ENCODE measurements at places on chromosomes 5 and 9.
A peak's percentile ranks its signal among the peaks of the same experiment; 100 is the strongest.

GRCh38 chr5:5317976-5318375 is 104.5 kb upstream of the ICE1 start:
- no peak for DNase-seq

GRCh38 chr9:20117986-20118385 is 329.1 kb upstream of the SLC24A2 start:
- DNase-seq, result no peak

DNA sequence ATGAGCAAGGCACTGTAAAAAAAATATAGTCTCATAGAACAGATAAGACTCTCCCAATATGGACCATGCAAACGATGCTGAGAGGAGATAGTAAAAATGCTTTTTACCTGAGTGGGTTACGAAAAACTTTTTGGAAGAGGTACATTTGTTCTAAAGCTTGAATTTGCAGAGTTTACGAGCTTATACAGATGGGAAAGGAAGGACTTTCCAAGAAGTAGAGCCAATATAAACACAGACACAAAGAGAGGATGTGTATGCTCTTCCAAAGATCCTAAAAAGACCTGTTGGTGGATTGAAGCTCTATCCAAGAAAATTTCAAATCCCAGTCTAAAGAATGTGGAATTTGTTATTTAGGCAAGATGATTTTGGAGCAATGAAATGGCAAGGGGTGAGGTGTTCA is 127.1 kb upstream of the SLCO6A1 start:
- DNase-seq, result no peak

DNA sequence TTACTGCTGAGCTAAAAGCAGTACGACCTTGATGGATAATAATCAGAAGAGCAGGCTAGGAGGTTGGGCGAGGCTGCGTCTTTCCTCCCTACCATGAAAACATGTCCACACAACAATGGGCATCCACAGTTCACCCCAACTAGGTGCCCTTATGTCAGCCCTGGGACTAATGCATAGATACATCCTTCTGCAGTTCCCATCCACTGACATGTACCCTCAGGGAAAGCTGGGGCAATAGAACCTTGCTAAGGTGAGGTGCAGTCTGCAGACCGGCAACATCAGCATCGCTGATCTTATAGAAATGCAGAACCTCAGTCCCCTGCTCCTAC is 697 bp upstream of the PRUNE2 start:
- no peak for DNase-seq

DNA sequence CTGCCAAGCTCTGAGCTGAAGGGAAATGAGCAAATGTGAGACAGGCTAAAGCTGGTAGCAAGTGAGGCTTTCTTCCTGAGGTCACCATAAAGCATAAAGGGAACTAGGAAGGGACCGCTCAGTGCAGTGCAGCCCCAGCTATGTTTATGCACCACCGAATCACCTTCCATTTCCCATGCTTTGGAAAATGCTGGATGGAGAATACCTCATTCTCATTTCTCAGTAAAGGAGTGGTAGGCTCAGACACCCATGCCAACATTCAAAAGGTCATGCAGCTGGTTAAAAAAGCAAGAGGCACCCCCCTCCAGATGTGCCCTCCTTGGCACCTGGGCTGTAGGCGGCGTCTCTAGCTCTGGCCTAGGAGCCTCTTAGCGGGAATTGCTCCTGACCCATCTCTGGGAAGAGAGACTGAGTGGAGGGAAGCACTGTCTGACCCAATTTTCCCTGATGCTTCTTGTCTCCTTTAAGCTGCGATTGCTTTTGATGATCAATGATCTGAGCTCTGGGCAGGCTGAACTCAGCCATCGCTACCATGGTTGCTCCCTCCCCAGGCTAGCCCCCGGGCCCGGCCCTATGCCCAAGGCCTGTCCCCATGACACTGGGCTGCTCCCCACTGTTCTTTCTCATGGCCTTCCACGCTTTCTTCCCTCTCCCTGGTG is 58.7 kb downstream of the ZNF354C start:
- no peak for DNase-seq

- DNase-seq, result no peak
Observed at GRCh38 chr9:20326516-20326915, 295.8 kb downstream of the MLLT3 start.

- DNase-seq, result no peak
Observed at GRCh38 chr9:131649646-131650045, 90.2 kb downstream of the RAPGEF1 start.

- no peak for DNase-seq
Observed at GRCh38 chr5:136053336-136054141, 24.8 kb downstream of the TGFBI start.

DNA sequence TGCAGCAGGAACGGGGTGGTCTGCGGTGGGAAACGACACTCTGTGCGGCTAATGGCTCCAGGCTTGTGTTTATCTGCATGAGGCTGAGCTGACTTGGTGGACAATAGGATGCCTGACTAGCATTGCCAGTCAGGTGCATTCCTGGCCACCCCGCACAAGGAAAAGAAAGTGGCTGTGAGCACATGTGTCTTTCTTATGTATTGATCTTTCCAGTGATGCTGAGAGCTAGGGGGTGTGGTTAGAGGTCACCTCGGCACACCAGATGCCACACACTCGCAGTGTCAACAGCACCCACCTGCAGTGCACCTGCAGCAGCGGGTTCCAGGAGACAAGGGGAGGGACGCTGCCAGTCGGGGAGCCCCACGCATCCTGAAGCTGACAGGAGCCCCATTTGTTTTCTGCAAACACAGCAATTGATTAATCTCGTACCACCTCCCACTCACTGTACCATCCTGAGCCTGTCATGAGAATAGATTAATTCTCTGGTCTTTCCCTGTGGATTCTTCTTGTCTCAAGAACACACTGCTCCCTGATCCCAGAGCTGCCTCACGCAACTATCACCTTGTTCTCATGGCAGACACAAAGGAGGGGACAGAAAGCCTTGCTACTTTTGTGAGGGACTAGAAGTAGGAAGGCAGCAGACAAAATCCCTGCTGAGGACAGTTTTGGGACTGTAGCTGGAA is 251.7 kb upstream of the WWC1 start:
- no peak for DNase-seq

- DNase-seq, result no peak
Observed at GRCh38 chr5:126464959-126465358, 41.8 kb downstream of the GRAMD2B start.

DNA sequence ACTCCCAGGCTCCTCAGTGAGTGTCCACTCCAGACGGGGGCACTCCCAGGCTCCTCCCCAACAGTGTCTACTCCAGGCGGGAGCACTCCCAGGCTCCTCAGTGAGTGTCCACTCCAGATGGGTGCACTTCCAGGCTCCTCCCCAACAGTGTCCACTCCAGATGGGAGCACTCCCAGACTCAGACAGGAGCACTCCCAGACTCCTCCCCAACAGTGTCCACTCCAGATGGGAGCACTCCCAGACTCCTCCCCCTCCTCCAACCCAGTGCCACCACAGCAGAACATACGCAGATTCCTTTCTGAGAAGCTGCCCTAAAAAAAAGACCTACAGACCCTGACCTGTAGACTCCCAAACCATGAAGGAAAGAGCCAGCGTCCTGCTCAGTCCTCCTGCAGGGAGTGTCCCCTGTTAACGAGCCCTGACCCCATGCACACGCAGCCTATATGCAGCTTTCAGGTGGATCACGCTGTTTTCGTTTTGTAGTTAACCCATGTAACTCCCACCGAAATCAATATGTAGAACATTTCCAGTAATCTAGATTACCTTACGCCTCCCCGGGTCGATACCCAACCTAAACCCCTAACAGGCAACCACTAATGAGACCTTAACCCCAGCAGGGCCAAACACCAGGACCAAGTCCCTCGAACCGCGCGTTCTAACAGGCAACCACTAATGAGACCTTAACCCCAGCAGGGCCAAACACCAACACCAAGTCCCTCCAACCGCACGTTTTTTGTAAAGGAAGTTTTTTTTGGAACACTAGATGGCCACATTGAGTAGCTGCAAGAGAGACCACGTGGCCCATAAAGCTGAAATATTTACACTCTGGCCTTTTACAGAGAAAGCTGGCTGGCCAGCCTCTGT is 15.7 kb downstream of the PNPLA7 start:
- peak; percentile 35 for DNase-seq

- no peak for DNase-seq
Observed at GRCh38 chr9:16090907-16091629, 538.2 kb downstream of the CCDC171 start.

DNA sequence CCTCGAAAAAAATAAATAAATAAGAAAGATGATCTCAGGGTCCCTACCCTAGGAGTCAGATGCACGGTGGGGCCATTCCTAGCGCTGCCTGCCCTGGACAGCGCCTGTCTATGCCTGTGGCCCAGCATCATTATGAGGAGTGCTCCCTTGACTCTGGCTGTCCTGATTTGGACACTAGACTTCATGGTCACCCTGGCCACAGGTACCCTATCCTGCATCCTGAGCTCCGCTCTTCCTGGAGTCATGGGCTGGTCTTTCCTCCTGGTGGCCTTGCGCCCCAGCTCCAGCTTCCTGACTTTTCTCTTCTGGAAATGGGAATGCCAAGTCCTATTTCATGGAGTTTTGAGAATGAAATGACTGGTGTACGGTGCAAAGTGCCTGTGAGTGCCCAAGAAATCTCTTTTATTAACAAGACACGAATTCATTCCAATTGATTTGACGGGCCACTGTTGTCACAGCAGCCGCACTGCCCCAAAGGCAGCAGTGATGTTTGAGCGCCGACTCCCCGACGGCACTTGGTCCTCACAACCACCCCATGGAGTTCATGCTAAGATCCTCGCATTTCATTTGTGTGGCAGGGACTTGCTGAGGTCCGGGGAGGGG is 564 bp upstream of the AIF1L start:
- DNase-seq, result no peak

DNA sequence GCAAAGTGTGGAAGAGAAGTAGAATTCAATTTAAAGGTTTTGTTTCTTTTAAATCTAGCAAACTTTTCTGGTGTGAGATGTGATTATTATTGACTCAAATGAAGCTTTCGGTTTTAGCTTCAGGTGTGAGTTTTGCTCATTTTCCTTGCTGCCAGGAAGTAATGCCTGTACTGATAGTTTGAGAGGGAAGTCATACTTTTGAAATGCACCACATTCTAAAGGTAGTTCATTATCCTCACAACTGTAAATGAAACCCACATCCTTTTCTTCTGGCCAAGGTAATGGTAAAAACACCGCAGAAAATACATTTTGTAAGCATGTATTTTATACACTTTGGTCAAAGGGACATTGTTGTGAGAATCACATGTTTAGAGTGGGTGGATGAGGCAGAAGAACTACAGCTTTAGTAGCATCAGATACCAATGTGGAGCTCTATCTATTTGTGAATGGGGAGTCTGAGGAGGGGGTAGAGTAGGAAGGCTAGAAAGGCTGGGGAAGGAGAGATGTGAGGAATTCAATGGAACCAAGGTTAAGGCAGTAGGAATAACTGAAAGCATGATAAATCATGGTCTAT is 167.0 kb upstream of the CDKN2B start:
- no peak for DNase-seq

DNA sequence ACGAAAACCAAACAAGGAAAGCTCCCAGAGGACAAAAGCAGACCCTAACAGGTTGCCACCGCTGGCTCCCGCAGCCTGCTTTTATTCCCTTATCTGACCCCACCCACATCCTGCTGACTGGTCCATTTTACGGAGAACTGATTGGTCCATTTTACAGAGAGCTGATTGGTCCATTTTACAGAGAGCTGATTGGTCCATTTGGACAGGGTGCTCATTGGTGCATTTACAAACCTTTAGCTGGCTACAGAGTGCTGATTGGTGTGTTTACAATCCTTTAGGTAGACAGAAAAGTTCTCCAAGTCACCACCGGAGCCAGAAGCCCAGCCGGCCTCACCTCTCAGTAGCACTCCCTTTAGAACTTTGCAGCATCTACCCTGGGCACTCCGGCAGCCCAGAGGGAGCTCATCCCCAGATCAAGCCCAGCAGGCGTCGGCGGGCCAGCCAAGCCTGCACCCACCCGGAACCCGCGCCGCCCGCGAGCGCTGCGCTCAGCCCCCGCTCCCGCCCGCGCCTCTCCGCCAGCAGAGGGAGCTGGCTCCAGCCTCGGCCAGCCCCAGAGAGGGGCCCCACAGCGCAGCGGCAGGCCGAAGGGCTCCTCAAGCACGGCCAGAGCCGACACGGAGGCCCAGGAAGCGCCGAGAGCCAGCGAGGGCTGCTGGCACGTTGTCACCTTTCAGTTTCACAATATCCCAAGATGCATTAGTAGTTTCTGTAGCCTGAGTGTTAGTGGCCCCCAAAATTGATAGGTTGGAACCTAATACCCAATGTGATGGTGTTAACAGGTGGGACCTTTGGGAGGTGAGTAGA is 35.3 kb upstream of the CLPTM1L start:
- DNase-seq, result no peak

DNA sequence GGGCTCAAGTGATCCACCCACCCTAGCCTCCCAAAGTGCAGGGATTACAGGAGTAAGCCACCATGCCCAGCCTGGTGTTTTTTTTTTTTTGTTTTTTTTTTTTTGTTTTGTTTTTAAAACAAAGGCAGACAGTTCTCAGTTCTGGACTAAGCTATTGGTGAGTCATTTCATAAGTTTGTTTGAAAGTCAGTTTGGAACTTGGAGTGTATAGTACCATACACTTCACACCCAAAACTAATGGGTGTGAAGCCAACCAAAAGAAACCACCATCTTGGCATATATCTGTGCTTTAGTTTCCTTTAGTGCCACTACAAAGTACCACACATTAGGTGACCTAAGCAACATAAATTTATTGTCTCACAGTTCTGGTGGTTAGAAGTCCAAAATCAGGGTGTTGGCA is 13.4 kb downstream of the MAST4 start:
- DNase-seq, result no peak

DNA sequence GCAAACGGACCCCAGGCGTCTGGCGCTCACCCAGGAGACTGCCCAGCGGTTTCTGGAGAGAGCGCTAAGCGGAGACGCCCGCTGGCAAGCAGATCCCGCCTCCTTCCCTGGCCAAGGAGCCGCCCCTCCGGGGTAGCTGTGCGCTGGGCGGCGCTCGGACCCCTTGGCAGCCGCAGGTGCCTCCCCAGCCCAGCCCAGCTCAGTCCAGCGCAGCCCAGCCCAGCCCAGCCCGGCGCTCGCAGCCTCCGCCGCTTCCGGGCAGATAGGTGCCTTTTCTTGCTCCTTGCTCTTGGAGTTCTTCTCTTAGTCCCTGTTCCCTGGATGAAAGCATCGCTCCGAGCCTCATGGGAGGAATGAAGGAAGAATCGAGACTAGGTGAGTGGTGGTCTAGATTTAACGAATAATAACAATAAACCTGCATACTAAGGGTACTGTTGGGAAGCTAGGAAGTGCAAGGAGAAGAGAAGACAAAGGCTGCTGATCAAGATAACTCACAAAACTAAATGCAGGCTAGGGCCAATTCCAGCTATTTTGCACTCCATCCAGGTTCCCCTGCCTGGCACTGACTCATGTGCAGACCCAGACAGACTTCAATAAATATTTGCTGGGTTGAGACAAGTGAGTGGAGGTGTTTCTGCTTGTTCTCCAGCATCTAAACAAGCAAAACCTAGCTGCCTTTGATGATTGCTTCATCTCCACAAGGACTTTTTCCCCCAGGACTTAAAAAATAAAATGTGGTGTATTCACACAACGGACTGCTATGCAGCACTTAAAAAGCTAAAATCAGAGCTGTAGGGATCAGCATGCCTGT is at the start of gene STK32A:
STK32A (plus strand) TSS at position 202 of the 811 bp plus-strand sequence. CDS start 4,609 bp downstream, outside the sequence.
- DNase-seq, result no peak

All from NCI-H1694 treated with DMSO at 0.1 percent for 48 hours (cell line).